Anterior cingulate cortex (tissue), 58 donors: ENCODE measurements at places on chromosomes 2 and 18.

- DNase-seq: peak; percentile 84
Observed at GRCh38 chr18:74499633-74500032, 3.5 kb downstream of the CNDP2 start.

GRCh38 chr18:74310411-74310810 lies 5.2 kb upstream of the C18orf63 start:
- DNase-seq: no peak

GRCh38 chr18:75277610-75277928 lies 67.0 kb downstream of the TSHZ1 start:
- no peak for DNase-seq

GRCh38 chr18:63097178-63097577 lies 222.4 kb downstream of the BCL2 start:
- DNase-seq: no peak

- no peak for DNase-seq
Observed at GRCh38 chr2:69989441-69990105, 28.1 kb upstream of the ASPRV1 start.

GRCh38 chr2:1775511-1776035 lies 31.3 kb upstream of the PXDN start:
- DNase-seq: no peak

- no peak for DNase-seq
Observed at GRCh38 chr2:237623428-237624403, 3.7 kb upstream of the LRRFIP1 start.

GRCh38 chr2:164917296-164917903 lies 37.9 kb downstream of the SLC38A11 start:
- peak; percentile 4 for DNase-seq

GRCh38 chr2:10170256-10170655 lies 47.7 kb downstream of the RRM2 start:
- DNase-seq: no peak

- no peak for DNase-seq
Observed at GRCh38 chr2:185174353-185174752, 564.3 kb upstream of the FSIP2 start.

DNA sequence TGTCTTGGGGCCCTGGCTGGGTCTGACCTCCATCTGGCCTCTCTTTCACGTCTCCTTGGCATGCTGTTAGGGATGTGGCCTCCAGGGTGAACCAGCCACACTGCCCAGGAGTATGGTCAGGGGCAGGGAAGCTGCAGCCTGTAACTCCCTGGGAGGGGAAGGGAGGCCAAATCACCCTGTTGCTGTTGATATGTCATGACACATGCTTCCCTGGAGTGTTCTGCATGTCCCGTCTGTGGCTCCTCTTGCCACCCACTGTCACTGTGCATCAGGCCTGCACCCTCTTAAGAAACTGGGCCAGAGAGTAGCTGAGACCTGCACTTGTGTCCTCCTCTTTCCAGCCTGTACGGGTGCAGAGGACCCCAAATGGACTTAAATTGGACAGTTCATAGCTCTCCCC lies 221.3 kb downstream of the FHOD3 start:
- DNase-seq: no peak

DNA sequence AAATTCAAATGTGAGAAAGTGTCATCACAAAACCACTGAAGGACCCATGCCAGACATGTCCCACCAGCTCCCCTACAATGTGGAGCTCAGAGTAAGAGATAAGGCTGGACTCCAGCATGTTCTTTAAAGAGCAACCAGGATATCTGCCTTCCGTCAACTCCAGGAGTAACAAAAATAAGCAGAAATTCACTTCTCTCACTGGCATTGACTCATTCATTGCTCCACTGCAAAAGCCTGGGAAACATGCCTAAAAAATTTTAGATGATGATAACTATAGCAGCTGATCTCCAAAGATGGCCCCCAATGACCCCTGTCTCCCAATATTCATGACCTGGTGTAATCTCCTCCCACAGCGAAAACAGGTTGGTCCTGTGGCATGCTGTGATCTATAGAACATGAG lies 314.5 kb downstream of the NCKAP5 start:
- DNase-seq: no peak

DNA sequence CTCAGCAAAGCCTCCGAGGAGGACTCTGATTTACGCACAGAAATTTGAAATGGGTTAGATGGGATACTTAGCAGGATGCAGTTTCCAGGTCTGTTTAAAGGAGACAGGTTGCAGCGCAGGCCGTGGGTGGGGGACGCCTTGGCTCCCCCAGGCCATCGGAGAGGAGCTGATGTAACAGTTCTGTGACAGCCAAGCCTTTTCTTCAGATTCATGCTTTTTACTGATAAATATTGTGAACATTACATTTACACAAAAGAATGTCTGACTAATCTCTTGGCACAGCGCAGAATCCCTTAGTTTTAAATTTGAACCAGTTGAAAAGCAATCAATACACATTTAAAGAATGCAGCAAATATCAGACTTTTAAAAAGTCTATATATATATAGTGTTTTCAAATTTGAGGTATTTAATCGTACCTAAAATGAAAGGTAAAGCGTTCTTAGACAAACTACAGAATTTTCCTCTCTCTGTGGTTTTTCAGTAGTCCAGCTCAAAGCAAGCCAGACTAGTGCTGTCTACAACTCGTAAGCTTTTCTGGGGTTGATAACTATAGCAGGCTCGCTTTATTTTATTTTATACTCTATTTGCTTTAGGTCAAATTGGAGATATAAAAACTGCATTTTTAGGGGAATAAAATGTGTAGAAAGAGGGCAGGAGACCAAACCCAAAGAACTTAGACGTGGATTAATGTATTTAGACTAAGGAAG lies 221.9 kb downstream of the PIEZO2 start:
- DNase-seq: no peak

DNA sequence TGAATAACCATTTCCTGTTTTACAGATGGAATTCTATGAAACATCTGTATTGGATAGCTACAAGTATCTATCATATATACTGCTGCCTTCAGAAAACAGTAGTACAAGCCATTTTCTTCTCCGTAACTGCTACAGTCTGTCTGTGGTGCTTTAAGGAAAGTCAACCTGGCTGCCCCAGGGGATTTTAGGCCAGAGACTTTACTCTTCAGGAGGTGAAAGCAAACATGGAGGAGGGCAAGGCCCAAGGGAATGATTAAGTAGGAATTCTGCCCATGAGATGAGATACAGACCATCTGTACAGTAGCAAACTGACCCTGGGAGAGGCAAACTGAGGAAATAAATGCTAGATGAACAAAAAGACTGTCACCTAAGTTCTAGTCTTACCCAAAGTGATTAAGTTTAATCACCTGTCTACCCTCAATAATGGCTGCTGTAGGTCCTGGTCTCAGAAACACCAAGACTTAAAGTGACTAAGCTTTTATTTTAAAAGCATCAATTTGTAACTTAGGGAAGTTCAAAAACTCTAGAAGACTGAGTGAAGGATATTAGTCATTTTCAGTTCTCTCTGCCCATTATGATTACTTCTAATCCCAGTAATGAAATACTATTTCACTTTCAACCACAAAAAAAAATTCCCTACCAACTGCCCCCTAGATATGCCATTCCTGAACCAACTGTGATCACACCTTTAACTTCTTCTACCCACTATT lies 14.8 kb downstream of the MBD2 start:
- no peak for DNase-seq

DNA sequence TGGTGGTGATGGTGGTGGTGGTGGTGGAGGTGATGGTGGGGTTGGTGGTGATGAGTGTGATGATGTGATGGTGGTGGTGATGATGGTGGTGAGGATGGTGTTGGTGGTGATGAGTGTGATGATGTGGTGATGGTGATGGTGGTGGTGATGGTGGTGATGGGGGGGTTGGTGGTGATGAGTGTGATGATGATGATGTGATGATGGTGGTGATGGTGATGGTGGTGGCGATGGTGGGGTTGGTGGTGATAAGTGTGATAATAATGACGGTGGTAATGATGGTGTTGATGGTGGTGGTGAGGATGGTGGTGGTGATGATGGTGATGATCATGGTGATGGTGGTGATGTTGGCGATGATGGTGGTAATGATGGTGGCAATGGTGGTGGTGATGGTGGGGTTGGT lies 67.7 kb downstream of the RRM2 start:
- DNase-seq: no peak

DNA sequence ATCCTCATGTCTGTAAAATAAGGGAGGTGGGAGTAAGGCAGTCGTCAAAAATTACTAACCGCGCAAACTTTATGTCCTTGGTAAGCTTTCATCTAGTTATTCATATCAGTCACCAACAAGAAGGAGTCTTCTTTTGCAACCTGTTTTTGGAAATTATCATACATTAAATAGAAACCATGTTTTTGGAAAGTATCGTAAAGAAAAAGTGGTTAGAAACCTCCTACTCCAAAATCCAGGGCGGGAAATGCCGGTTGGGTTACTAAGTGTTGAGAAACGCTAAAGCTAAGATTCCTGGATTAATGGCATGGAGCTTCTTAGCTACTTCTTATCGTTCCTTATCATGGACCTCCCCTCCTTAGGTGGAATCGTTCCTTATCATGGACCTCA lies 778 bp downstream of the BBS5 start:
- DNase-seq: no peak

- no peak for DNase-seq
Observed at GRCh38 chr2:220775856-220776488, 796.1 kb downstream of the EPHA4 start.

DNA sequence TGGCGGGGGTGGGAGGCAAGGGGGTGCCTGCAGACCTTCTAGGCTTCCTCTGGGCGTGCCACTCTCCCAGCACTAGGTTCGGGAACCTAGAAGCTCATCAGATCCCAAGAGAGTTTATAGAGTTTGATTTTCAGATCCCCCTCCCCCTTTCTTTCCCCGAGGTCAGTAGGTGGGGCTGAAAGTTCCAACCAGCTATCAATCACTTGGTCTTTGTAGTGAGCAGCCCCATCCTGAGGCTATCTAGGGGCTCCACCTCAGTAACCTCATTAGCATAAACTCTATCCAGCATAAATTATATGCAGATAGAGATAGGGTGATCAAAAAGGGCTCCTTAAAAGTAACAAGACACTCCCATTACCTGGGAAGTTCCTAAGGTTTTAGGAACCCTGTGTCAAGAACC lies 32.8 kb downstream of the ERLEC1 start:
- DNase-seq: no peak

DNA sequence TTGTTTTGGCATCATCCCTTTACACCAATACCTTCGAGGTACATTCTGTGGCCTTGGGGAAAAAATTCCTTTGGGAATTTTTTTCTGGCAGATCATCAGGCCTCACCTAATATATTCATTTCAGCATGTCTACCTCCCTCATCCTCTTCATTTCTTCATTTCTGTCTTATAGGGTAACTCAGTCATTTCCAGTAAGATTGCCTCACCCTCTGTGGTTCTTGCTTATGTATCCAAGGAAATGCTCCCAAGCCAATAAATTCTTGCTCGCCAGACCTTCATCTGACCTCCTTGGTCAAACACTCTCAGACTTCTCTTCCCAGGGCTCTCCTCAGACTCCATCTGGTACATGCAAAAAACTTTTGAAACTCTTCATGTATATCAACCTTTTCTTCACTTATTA lies 265.6 kb downstream of the TMX3 start:
- DNase-seq: no peak

DNA sequence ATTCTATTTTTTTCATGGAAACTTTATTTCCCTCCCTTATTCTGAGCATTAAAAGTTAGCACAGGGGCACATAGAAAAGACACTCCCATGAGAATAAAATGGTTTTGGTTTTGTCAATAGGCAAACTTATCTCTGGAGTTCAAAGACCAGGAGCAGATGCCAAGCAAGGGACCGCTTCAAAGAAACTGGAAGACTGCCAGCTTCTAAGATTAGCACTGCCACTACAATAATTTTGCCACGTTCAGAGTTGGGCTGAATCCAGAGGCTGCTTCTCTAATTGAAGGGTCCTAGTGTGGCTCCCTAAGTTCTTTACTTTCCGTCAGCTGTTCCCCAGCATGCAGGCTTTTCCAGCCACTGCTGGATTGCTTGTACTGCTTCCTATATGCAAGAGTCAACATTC lies 681.0 kb upstream of the GCFC2 start:
- DNase-seq: no peak

- DNase-seq: no peak
Observed at GRCh38 chr2:137670111-137670510, 294.2 kb upstream of the HNMT start.

DNA sequence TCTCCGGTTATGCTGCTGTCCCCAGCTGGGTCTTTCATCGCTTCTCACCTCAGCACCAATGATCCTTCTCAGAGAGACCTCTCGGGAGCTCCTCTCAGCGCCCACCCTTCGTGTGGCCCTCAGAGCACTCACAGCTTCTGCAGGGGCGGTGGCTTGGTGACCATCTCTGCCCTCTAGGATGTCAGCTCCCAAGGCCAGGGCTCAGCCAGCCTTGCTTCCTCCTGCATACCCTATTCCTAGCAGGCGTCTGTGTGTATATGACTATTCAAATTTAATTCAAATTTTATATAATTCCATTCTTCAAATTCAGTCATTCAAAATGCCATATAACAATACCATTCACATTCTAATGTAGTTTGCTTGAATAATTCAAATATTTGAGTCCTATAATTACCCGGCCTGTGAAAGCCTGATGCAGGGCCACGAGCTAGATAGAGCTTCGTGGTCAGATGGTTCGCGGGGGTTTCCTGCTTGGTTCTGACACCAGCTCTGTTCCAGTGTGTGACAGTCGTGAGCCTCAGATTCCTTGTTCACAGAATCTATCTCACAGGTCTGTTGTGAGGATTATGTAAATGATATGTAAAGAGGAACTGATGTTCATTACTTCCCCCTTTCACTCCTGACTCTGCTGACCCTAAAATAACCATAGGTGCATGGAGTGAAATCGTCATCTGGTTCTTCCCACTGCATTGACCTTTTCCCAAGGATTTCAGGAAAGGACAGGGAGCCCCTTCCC lies 94.0 kb upstream of the CNGA3 start:
- no peak for DNase-seq

DNA sequence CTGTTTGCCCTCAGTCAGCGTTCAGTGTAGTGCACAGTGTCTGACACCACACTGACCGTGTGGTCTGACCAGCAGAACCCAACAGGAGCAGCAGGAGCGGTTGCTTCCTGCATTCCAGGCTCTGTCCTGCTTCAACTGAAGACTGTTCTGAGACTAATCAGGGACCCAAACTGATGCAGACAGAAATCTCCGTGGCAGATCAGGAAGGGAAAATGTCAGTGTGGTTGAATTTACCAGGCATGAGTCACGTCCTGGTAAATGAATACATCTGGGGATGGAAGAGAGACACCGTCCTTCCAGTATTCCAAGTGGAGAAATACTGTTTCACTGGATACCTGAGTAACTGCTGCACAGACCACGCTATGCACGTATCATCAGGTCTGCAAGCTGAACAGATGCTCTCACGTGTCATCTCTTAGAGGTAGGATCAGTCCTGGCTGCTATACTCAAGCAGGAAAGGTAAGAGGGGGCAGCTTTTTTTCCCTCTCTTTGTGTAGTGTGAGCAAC lies 223.6 kb upstream of the EPAS1 start:
- DNase-seq: no peak

- DNase-seq: no peak
Observed at GRCh38 chr2:56102866-56103265, 80.9 kb upstream of the CCDC85A start.
